Fibroblast of skin of right biceps (primary cell): ENCODE measurements at places on chromosomes 5 and 9.
A peak's percentile ranks its signal among the peaks of the same experiment; 100 is the strongest.

- no peak for DNase-seq
Observed at GRCh38 chr5:134019636-134020035, 14.9 kb upstream of the VDAC1 start.

GRCh38 chr9:13896922-13897835, 416.8 kb downstream of the NFIB start:
- peak; percentile 50 for DNase-seq

GRCh38 chr5:40223884-40224402, 455.8 kb upstream of the PTGER4 start:
- DNase-seq: peak; percentile 91

DNA sequence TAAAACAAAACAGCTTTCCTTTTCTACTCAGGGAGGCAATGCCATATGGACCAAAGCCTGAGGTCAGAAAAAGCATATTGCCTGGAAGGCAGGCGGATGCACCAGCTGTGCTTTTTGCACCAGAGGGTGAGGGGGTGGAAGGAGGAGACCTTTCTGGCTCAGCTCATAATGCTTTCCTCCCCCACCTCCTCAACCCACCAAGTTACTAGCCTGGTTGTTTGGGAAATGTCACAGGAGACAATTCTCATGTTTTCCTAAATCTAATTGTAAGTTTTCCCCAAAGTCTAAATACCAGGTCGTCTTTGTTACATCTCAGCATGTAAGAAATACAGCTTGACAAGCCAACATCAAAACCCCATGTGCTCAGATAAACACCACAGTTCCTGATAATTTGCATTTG, 72.6 kb upstream of the DMRTA1 start:
- no peak for DNase-seq

GRCh38 chr5:116881921-116882531, 307.4 kb upstream of the SEMA6A start:
- no peak for DNase-seq

DNA sequence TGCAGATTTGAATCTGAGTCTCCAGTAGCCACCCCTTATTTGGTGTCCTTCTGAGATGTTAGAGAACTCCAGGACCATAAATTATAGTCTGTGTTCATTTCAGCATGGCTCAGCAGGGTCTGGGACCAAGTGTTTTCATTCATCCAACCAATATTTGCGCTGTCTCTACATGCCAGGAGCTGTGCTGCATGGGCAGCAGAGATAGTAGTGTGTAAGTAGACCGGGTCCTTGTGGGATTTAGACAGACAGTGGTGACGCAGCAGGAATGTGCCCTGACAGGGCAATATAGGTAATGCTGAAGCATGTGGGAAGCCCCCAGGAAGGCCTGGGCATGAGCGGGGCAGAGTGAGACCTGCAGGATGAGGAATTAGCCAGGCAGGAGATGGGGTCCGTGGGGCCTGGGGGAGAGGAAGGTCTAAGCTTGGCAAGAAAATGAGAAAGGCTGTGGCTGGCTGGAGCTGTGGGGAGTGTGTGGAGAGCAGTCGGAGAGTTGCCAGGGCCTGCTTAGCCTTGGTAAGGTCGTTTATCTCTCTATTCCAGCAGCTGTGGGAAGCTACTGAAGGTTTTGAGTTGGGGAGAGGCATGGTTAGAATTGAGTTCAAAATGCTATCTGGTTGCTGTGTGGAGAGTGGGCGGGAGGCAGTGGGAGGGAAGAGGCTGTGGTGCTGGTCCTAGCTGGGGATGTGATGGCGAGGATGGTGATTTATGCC, 16.8 kb downstream of the STXBP1 start:
- DNase-seq: no peak

GRCh38 chr5:56849671-56850070, 34.3 kb downstream of the MAP3K1 start:
- no peak for DNase-seq
